ENCODE measurements at places on chromosomes 7 and 10.
A peak's percentile ranks its signal among the peaks of the same experiment; 100 is the strongest.

DNA sequence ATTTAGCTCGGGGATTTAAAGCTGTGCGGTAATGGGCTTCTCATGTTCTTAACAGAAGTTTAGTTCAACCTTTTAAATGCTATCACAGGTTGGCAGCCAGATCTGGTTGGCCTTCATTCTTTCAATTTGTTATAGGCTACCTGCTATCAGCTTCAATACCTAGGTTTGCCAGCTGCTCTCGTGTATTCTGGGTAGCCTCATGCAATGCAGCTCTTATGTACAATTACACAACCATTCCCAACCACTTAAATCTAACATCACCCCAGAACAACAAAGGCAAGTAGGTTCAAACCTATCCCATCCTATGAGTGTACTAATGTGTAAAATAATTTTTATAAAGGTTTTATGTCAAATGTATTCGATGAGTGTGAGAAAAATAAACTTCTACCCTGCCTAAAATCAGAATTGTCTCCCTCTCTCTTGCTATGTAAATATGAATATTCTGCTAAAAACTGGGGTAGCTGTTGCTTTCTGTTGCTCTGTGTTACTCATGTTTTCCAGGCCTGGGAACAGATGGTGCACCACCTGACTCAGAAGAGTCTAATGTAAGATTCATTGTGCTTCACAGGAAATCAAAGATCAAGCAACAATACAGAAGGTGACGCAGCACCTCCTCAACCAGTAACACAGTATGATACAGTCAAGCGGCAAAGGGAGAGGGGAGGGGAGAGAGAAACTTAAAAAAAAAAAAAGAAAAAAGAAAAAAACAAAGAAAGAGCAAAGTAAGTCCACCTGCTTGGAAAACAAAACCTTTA is 188.6 kb downstream of the ETV1 start:
- DNase-seq: no peak

DNA sequence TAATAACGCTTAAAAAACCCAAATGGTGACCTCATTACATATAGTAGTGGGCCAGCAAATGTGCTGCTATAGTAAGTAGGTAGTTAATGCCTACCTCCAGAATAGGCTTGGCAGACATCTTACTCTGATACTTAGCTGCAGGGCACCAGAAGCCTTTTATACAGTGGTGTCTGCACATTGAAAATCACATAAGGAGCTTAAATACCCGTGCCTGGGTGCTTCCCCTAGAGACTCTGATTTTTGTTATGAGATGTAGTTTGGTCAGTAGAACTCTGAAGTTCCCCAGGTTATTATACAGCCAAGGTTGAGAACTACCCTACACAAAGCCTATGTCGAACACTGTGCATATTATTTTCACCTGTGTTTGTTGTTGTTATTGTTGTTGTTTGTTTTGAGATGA is 47.2 kb downstream of the ANKIB1 start:
- DNase-seq: no peak

DNA sequence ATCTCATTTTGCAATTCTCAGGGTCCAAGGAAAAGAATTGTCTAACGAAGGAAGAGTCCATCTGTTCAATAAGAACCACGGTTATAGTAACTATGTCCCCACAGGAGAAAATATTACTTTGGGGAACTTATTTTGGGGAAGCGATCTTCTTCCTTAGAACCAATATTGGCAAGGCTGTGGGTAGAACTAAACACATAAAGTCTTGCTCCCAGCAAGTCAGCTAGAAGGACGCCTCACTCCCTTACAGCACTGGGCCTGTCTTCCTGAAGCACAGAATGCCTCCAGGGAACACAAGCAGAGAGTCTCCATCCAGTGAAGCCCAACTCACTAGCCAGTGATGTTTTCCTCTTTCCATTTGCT is 30.2 kb downstream of the C10orf71 start:
- peak; percentile 68 for DNase-seq

GRCh38 chr7:826230-826917 is 5.9 kb upstream of the SUN1 start:
- DNase-seq: no peak

- DNase-seq: no peak
Measured at GRCh38 chr7:142616121-142616643, 133.1 kb upstream of the PRSS1 start.

GRCh38 chr7:50650057-50650664 is 85.0 kb upstream of the DDC start:
- no peak for DNase-seq

- DNase-seq: no peak
Measured at GRCh38 chr7:155862123-155862892, 50.0 kb upstream of the SHH start.

GRCh38 chr10:4802711-4803487 is 23.1 kb upstream of the AKR1E2 start:
- no peak for DNase-seq

- no peak for DNase-seq
Measured at GRCh38 chr10:86367152-86367951, 757 bp upstream of the GRID1 start.

- DNase-seq: no peak
Measured at GRCh38 chr7:48428091-48428684, 256.9 kb downstream of the ABCA13 start.

- DNase-seq: no peak
Measured at GRCh38 chr7:130875265-130875741, 141.3 kb upstream of the KLF14 start.

- DNase-seq: peak; percentile 55
Measured at GRCh38 chr10:101467286-101467770, 113.4 kb downstream of the BTRC start.

- no peak for DNase-seq
Measured at GRCh38 chr7:83259064-83259463, 96.4 kb upstream of the PCLO start.

DNA sequence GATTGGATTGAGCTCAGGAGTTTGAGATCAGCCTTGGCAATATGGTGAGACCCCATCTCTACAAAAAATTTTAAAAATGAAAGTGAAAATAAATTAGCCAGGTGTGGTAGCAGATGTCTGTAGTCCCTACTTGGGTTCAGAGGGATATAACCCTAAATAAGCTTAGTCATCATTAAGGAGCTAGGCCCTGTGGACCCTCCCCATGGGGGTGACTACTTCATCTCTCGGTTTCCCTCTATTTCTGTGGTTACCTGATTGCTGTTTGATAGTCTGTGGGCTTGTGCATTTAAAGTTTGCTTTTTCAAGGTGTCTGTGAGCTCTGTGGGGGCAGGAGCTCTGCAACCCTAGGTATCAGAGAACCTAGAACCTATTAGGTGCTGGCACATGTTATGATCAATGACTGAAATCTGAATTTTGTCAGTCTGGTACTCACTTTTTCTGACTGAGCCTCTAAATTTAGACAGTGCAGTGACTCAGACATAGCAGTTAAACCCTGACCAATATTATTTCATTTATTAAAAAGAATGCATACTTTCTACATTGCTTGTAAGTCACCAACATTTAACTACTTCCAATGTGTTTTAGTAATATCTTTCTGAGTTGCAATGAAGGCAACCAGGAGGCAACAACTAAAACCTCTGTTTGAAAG is 8.1 kb upstream of the CUZD1 start:
- no peak for DNase-seq

- no peak for DNase-seq
Measured at GRCh38 chr7:50631639-50632038, 66.4 kb upstream of the DDC start.

DNA sequence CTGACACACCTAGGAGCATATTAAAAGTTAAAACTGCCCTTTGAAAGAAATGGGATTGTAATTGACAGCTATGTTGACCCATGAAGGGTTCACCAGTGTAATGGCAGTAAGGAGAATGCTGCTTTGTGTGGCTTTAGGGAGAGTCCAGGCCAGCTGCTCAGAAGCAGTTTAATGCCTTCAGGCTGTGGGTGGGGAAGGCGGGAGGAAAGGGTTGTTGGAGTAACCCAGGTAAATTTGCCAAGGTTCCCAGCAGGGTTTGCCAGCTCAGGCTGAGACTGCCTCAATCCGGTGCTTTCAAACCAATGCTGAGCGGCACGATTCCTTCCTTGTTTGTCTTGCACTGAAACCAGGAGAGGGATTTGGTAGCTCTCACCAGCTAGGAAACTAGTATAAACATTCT is 637.2 kb downstream of the INHBA start:
- DNase-seq: no peak

- no peak for DNase-seq
Measured at GRCh38 chr7:80724249-80724871, 85.9 kb downstream of the CD36 start.

GRCh38 chr10:35352512-35352911 is 16.2 kb downstream of the CCNY start:
- peak; percentile 13 for DNase-seq

DNA sequence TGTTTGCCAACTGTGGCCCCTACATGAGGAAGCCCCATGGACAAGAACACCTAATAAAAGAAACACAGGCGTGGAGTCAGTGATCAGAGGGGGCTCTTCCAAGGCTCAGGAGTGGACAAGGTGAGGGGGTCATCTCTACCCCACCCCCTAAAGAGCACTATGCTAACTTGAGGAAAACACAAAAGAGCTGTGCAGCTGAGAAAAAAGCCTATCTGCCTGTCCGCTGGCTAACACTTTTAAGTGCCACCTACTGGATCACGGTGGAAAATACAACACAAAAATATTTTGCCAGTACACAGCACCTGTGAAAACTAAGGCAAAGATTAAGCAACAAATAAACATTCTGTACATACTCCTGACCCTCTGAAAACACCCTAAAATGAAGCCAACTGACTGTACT is 53.1 kb upstream of the COBL start:
- DNase-seq: no peak

DNA sequence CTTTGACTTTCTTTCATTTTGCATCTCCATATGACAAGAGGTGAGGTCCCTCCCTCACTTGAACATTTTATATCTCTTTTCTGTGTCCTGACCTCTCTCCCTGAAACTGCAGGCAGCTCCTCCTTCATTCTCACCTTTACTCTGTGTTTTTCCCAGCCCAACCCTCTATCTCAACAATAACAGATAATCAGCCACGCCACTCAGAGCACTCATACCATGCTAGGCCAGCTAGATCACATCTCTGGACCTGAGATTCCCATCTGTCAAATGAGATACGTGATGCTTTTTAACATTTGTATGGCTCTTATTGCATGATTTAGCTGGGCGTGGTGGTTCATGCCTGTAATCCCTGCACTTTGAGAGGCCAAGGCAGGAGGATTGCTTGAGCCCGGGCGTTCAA is 63.1 kb upstream of the PDCD4 start:
- no peak for DNase-seq

DNA sequence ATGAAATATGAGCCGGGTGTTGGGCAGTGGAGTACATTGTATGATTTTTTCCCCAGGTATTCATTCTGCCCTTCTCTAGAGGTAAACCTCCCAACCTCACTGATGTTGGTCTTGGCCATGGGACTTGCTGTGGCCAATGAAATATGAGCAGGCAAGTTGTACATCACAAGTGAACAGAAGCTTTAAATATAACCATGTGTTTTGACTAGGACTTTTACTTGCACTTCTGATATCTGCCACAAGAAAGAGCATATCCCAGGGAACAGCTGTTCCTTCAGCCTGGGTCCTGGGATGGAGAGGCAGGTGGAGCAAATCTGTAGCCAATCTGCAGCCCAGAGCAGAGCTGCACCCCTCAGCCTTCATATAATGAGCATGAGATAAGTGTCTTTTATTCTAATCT is 109.8 kb upstream of the PALS2 start:
- no peak for DNase-seq

- no peak for DNase-seq
Measured at GRCh38 chr7:117555260-117555659, 75.4 kb downstream of the CFTR start.

DNA sequence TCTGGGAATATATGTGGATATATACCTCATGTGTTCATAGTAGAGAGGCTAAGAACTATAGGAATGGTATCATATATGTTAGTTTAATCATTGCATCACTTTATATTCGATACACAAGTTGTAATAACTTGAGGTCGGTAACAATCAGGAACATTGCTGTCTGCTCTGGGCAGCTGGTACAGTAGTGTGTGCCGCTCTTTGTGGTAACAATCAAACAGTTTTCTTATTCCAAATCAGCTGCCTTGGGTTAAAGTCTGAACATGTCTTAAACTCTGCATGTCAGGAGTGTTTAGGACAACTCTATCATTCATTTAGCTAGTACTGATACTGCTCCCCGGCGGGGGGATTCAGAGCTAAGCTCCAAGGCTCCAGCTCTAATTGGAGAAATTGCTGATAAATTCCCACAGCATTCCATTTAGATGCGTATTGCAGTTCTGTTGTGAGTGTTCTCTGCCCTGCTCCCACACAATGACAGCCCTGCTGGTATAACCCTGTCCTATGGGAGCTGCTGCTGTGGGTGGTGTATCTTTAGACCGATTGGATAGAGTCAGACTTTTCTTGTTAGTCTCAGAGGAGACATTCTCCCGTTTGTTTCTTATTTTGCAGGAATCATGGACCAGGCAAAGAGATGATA is 707.5 kb upstream of the FZD8 start:
- DNase-seq: no peak

DNA sequence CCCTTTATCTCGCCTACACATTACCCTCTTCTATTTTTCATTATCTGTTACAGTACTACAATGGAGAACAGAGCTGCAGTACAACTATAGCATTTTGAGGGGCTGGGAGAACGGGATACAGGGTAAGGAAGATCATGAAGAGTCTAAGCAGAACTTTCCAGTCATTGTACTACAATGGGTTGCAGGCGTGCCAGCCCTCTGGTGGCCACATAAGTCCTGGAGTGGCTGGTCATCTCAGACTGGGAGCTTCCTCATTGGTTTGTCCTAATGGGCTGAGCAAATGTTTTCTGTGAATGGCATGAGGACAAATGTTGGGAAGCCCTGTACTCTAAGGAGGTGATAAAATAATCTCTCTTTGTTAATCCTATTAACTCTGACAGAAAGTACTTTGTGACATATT is 33.0 kb downstream of the TMEM106B start:
- DNase-seq: peak; percentile 31

DNA sequence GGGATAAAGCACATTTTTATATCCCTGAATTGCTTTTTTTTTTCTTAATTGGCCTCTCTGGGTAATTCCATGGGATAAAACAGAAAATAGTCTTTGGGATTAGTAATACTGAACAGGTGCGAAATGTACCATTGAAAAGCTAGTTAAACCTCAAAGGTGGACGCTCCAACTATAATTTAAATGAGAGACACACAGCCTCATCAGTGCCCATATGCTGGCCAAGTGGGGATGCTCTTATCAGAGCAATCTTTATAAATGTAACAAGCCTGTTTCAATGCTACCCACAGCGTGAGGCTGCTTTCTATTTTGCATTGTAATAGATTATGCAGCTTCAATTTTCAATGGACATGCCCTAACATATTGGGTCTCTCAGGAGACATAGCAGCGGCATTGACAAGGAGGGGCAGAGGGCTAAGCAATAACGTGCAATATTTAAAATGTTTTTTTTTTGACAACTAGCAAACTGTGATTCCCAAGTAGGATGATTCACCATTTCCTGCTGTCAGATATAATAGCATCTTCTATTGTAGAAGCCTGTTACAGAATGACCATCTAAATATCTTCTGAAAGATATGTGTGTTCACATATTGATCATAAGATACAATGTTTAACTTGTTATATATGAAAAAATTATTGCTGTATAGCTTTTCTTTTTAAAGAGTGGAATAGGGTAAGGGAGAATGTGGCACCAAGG is 91.3 kb upstream of the BET1 start:
- DNase-seq: no peak

- no peak for DNase-seq
Measured at GRCh38 chr10:92181575-92181974, 109.3 kb downstream of the CPEB3 start.
